ENCODE measurements at places on chromosomes 11 and 22. TPM values are rescaled to one million over a fixed set of nuclear protein-coding genes. Genes with fewer than 3 reads are reported as not detected.

APOL5 gene
- not detected for total RNA-seq

H19 gene
- 1.8 TPM for total RNA-seq

PHF21B gene
- total RNA-seq: not detected

GGTLC3 gene
- total RNA-seq: not detected

CARD10 gene
- 125 TPM for total RNA-seq

DGKZ gene
- total RNA-seq: 80.7 TPM

TSGA10IP gene
- not detected for total RNA-seq

SCUBE2 gene
- total RNA-seq: 5.5 TPM

All from mammary epithelial cell (primary cell).